ENCODE measurements at places on chromosomes 1 and 21. TPM values are rescaled to one million over a fixed set of nuclear protein-coding genes. Genes with fewer than 3 reads are reported as not detected.
A peak's percentile ranks its signal among the peaks of the same experiment; 100 is the strongest.

DNA sequence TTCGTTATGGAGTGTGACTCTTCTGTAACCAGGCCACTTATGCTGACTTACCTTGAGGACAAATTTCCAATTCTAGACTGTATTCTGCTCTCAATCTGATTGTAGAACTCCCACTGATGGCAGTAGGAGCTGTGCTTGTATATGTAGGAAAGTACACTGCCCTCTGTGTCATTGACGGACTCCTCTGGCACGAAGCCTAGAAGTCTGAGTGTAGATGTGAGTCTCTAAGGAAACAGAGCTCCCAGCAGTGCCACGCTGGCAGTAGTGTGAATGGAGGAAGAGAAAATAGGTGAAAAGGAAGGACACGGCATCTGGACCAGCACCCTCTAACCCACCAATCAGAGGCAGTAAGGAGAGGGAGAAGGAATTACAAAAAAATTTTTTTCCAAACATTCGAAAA lies 130.4 kb upstream of the ADGRL2 start:
- H3K4me1 ChIP-seq = no peaks in the 10 kb centered on the region
- peak overlapping the region; percentile 52 for H3K27ac ChIP-seq
- peak; percentile 64 for DNase-seq
- no peak overlapping the region for H3K4me3 ChIP-seq
- no peaks in the 10 kb centered on the region for H3K36me3 ChIP-seq

Gene FAM72C
- total RNA-seq = 1.2 TPM

DNA sequence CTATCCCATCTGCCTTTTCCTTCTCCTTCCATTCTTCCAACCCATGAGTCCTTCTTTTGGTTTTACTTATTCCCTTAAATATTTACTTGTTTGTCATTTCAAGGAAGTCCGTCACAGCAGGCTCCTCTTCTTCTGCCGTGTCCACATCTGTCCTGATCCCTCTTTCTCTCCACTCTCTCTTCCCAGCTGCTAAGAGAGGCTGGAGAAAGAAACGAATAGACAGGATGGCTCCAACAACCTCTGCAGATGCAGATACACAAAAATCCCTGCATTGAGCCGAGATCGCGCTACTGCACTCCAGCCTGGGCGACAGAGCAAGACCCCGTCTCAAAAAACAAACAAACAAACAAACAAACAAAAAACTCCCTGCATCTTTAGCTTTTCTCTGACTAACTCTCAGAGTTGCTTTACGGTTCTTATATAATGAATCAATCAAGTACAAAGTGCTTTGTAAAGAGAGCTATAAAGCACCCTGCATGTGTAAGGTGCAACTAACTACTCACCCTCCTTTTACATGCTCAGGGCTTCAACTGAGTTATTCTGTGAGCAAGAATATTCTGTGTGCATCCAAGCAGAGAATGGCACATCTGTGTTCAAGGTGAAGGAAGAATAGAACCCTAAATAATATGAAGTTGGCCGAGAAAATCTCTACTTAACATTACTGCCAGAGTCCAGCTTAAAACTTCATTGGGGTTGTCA lies 3.8 kb upstream of the SAMD13 start:
- H3K4me1 ChIP-seq = peaks cover 40% of the 10 kb centered on the region
- H3K4me3 ChIP-seq = peak overlapping the region; percentile 78
- no peak for DNase-seq
- H3K36me3 ChIP-seq = no peaks in the 10 kb centered on the region

GRCh38 chr1:203629507-203630082 lies 3.0 kb downstream of the ATP2B4 start:
- H3K27me3 ChIP-seq = no peaks in the 10 kb centered on the region
- H3K4me3 ChIP-seq = peak overlapping the region; percentile 56
- H3K27ac ChIP-seq = peak overlapping the region; percentile 79
- no peaks in the 10 kb centered on the region for H3K36me3 ChIP-seq
- no peak for DNase-seq
- H3K4me1 ChIP-seq = peaks cover 27% of the 10 kb centered on the region

GRCh38 chr21:26941421-26941820 lies 25.5 kb downstream of the ADAMTS5 start:
- no peak overlapping the region for H3K27ac ChIP-seq
- DNase-seq = no peak
- H3K27me3 ChIP-seq = no peaks in the 10 kb centered on the region
- no peaks in the 10 kb centered on the region for H3K36me3 ChIP-seq

Gene NEGR1
- total RNA-seq = 2.7 TPM

Gene BCAS2
- total RNA-seq = 23.5 TPM

Gene UBE2U
- total RNA-seq = not detected

Gene TNNT2
- not detected for total RNA-seq

DNA sequence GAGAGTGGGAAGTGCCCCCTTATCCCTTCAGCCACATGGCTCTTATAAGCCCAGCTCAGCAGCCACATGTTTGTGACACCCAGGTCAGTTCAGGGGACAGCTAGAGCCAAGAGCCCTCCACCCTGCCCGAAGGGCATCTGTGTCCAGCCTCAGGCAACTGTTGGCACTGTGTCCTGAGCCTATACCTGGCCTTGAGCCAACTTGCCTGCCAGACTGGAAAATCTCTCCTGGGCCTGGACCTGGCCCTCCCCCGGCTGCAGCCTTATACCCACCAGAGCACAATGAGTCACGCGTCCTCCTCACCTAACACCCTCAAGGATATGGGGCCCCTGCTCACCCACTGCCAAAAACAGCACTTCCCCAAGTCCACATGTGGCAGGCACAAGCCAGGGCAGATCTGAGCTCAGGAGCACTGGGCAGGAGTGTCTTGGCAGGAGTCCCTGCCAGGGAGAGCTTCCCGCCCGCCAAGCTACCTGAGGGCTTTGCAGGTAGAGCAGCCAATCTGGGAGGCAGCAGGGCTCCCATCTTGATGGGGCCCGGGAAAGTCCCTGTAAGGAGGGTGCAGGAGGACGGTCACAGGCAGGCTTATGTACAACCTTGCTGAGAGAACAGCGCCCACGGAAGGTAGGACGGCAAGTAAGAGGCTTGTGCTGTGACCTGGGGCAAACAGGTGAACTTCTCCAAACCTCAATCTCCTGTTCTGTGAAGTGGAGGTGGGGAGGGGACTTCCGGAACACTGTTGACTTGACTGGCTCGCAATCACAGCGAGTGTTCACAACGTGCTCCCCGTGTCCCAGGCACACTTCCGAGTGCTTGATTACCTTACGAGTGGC lies 19.8 kb upstream of the HSPG2 start:
- H3K27ac ChIP-seq = peak overlapping the region; percentile 74
- H3K4me1 ChIP-seq = peaks cover 25% of the 10 kb centered on the region
- DNase-seq = no peak
- H3K4me3 ChIP-seq = no peak overlapping the region

All from Panc1 (cell line).